ENCODE measurements at places on chromosomes 4 and X. TPM values are rescaled to one million over a fixed set of nuclear protein-coding genes. Genes with fewer than 3 reads are reported as not detected.

GRCh38 chr4:162162672-162163071 is 1.1 kb downstream of the FSTL5 start:
- DNase-seq: no peak

GRCh38 chr4:71212216-71212615 is 126.6 kb upstream of the SLC4A4 start:
- no peak for DNase-seq

- DNase-seq: no peak
These were observed 171.9 kb downstream of the DCTD start for GRCh38 chr4:182745237-182745636.

- DNase-seq: no peak
These were observed 5.7 kb upstream of the IL13RA2 start for GRCh38 chrX:115023139-115023538.

DNA sequence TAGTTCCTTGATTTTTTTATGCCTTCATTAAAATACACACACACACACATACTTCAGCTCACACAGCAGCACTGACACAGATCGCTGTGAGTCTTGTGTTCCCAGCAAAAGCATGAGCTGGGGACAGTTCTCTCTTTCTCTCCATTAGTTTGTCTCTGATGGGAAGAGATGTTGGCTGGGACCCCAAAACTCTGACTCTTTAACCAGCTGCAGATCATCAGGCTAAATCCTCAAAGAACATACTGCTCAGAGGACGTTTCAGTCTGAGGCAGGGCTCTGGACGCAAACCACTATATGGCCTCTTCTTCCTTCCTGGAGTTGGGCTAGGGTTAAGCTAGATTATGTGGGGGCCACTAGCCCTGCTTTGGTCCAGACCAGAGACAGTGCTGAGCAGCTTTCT is 109.6 kb downstream of the NHSL2 start:
- DNase-seq: peak; percentile 54

- no peak for DNase-seq
These were observed 22.8 kb upstream of the ADAMTS3 start for GRCh38 chr4:72591547-72592454.

GRCh38 chrX:130772776-130773143 is 130.2 kb downstream of the ENOX2 start:
- no peak for DNase-seq

- no peak for DNase-seq
These were observed 113.4 kb downstream of the ANTXR2 start for GRCh38 chr4:79959652-79960051.

DNA sequence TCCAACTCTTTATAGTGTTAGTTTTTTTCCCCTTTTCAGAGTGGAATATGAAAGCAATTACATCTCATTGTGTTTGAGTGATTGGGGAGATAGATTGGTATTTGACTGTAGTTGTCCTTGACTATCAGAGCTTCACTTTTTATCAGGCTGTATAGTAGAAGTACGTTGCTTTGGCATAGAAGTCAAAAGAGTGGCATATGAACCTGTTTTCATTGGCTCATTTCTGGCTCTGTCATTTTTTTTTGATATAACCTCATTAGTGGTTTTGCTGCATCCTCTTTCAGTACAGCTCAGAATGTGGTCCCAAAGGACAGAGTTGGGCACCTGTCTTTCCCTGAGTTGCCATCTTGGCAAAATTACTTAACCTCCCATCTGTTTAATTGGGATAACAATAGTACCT is 1.4 kb downstream of the TMA16 start:
- no peak for DNase-seq

DNA sequence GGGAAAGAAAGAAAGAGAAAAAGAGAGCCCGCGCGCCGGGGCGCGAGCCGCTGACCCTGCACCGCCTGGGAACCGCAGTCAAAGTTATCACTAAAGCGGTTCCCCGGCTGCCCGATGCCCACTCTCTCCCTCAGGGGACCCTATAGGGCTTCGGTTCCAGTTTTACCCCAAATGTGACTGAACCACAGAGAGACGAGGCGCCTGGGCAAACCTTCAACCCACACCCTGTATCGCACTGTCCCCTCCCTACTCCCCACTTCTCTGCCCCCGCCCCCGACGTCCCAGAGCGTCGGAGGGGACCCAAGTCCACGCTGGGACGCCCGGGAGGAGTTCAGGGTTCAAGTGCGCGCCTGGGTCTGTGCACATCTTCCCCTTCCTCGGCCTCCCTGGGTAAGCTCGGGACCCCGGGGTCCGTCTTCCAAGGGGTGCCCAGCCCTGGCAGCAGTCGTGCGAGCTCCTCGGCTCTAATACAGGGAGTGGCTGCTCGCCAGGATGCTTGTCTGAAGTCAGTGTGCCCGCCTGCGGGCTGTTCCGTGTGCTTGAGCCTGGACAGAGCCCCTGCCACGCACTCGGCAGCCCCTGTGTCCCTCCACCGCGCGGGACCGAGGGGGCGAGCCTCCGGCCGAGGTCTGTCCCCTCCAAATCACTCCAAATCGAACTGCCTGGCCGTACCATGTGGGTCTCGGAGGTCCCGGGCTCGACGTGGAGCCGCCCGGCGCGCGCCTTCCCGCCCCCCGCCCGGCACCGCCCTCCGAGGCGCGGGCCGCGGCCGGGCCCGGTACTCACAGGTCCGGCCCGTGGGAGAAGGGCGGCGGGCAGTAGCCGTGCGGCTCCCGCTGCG is 960 bp downstream of the TRPC3 start:
- DNase-seq: peak; percentile 40

- DNase-seq: no peak
These were observed 233.5 kb upstream of the GYPA start for GRCh38 chr4:144374065-144374464.

- no peak for DNase-seq
These were observed 15.6 kb upstream of the CWH43 start for GRCh38 chr4:48970471-48970921.

DNA sequence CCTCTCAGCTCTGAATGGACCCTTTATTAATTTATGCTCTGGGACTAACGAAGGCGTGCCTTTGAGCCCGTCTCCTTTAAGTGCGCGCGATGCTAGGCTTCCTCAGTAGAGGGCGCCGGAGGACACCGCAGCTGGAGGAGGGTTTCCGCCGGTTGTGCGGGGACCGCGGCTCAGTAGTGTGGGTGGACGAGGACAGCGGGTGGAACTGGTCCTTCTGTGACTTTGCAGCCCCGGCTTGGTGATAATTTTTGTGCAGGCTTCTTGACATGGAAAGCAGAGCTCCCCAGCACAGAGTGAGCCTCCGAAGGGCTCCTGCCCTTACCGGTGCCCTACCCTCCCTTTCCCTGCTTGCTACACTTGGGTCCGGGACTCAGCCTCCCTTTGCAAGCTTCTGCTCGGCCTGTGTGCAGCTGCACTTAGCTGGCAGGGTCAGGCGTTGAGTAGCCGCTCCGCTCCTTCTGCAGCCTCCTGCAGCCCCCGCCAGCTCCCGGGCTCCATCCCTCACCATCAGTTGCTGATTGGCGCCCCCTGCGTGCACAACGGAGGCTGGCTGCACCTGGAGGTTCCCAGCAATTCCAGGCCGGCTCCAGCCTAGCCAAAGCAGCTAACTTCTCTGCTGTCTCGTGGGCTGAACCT is 26.8 kb upstream of the BOD1L1 start:
- DNase-seq: peak; percentile 73

DNA sequence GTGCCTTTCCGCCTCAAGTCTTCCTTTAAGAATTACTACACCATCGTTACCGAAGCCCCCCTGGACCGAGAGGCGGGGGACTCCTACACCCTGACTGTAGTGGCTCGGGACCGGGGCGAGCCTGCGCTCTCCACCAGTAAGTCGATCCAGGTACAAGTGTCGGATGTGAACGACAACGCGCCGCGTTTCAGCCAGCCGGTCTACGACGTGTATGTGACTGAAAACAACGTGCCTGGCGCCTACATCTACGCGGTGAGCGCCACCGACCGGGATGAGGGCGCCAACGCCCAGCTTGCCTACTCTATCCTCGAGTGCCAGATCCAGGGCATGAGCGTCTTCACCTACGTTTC is 2.2 kb downstream of the PCDH10 start:
- DNase-seq: no peak

- DNase-seq: no peak
These were observed 118.0 kb downstream of the SLC4A4 start for GRCh38 chr4:71456841-71457240.

- no peak for DNase-seq
These were observed 130.9 kb downstream of the RNF150 start for GRCh38 chr4:141002323-141002805.

DNA sequence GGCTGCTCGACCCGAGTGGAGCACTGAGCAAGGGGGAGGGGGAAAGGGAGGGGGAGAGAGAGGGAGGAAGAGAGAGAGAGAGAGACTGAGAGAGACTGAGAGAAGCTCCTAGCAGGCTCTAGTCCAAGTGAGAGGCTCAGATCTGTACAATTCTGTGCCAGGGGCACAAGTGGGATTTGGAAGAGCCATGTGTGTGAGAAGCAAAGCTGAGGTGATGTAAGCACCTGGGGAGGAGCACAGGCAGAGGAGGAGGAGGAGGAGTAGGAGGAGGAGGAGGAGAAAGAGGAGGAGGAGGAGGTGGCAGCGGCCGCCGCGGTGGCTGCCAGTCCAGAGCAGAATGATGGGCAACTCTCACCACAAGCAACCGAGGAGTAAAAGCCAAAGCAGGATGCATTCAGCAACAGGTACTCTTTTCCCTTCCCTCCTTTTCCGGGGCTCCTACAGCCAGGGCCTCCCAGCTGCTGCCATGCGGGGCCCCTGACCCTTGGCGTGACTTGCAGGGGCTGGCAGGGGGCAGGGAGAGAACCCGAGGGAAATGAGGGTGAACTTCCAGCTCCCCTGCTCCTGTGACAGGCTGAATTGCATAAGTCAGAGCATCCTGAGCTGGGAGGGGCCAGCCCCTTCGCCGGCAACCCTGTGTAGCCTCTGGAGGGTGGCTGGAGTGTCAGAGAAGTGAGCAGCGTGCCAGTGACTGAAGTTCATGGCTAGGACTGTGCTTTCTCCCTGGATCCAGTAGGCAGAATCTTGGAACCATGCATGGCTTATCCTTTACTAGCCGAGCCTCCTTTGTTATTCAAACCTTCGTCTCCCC is 62.2 kb downstream of the RTL5 start:
- no peak for DNase-seq

DNA sequence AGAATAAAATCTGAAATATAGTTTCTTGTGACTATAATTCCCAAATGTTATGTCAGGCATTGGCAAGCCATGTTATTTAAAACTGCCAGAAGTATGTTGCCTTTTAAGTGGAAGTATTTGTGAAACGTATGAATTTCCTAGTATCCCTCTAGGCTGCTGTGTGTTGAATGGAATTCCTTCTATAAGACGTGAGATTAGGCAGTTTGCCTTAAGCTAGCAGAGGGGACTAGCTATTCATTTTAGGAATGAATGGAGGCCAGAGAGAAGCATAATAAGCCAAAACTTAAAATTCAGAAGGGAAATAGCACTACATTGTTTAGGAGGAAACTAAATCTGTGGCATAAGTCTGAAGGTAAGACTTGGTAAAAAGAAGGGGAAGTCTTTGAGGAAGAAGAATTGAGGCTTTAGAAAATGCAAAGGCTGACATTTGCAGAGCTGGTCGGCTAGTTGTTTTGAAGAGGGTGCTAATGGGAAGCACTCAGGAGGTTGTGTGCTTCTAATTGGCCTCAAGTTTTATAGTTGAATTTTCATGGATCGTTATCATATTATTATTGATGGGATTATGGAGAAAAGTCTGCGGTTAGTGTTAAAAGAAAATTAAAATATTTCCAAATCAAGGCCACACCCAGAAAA is 57.1 kb downstream of the TMEM131L start:
- DNase-seq: no peak

- no peak for DNase-seq
These were observed 244.6 kb downstream of the CPXCR1 start for GRCh38 chrX:88991583-88992132.

DNA sequence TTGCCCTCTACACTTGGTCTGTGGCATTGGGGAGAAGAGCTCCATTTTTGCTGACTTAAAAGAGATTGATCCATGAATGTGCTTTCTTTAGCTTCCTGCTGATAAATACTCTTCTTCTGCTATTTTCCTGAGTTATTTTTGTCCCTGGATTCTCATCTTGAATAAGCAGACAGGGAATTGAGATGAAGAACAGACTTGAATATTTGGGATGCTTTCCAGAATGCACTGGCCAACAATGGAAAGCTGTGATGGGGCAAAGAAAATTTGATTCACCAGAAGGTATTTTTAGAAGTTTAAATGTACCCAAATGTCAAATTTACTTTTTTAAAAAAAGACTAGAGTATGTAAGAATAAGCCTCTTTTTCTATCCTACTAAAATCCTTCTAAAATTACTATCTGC is 309.9 kb upstream of the PPP1R2C start:
- no peak for DNase-seq

DNA sequence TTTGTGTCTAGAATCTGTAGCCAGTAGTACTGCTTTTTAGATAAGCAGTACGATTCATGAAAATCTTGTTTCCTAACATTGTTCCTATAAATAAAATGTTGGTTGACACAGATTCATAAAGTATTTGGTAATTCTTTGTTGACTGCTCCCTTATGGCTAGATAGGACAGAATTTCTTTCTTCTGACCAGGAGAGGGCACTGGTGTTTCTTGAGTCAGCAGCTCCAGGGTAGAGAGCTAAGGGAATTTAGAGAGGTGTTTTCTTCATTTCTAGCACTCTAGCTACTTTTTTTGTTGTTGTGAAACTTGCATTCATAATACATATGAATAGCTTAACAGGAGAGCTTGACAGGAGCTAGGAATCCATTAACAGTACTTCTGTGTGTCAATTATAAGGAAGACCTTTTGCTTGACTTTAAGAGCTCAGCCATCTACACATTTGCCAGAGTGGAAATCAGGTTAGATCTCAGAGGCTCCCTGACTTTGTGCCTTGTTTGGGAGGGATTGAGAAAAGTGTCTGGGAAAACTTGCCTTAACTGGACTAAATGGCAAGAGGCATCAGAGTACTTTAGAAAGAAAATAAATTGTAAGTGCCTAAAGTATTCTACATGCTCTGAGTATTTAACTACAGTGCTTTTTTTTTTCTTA is 756.1 kb downstream of the SH3BGRL start:
- DNase-seq: no peak

DNA sequence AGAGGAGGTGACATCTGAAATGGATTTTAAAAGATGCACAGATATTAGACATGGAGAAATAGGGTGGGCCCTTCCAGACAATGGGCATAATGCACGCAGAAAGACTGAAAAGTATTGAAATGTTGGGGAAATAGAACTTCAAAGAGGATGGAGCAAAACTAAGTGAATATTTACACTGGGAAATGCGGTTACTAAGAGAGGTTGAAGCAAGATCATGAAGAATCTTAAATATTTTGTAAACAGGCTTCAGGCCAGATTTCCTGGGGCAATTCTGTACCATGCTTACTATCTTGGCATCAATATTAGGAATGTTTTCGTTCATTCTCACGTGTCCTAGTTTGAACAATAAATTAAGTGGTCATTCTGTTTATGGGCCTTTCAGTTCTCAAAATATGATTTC is 216.3 kb downstream of the ADAMTS3 start:
- no peak for DNase-seq

MAOB gene
- 62.5 TPM for total RNA-seq

FAM47B gene
- total RNA-seq: not detected

TBX22 gene
- not detected for total RNA-seq

POU4F2 gene
- not detected for total RNA-seq

TECRL gene
- not detected for total RNA-seq

CYLC1 gene
- not detected for total RNA-seq

FANCB gene
- 0.51 TPM for total RNA-seq

MAGEE1 gene
- total RNA-seq: 7.2 TPM

PNPLA4 gene
- 10.8 TPM for total RNA-seq

CXCL8 gene
- total RNA-seq: 2.2 TPM

CXCL3 gene
- total RNA-seq: not detected

GPR82 gene
- 0.29 TPM for total RNA-seq

RAB41 gene
- not detected for total RNA-seq
